Activated CD8-positive, alpha-beta memory T cell treated with anti-CD3 and anti-CD28 coated beads, Interleukin-2, amount 10 ng/mL, durations not matched to agents 7 days and 5 days (primary cell): ENCODE measurements at places on chromosomes 1 and 21.
A peak's percentile ranks its signal among the peaks of the same experiment; 100 is the strongest.

GRCh38 chr1:100364697-100365096 is 12.4 kb downstream of the CDC14A start:
- no peak for DNase-seq

GRCh38 chr1:181062836-181063428 is 25.6 kb upstream of the IER5 start:
- DNase-seq: peak; percentile 83

GRCh38 chr1:21674957-21675356 is 5.8 kb upstream of the RAP1GAP start:
- no peak for DNase-seq

GRCh38 chr1:39110325-39110851 is 84.2 kb downstream of the NDUFS5 start:
- no peak for DNase-seq

DNA sequence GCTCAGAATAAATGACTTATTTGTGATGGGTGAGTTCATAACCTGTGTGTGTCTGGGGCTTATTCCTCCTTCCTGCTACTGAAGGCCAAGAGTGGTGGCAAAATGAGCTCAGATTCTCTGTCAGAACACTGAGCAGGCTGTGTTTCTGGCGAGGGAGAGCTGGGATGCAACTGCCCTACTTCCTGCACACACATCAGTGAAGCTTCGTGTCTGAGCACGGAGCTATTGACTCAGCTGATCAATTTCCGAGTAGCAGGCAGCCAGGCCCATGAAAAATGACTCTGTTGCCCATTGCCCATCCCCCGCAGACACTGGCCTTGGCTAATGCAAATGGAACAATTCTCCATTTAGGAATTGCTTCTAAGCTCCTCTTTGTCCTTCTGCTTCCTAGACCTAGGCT is 27.7 kb downstream of the TNR start:
- DNase-seq: no peak

DNA sequence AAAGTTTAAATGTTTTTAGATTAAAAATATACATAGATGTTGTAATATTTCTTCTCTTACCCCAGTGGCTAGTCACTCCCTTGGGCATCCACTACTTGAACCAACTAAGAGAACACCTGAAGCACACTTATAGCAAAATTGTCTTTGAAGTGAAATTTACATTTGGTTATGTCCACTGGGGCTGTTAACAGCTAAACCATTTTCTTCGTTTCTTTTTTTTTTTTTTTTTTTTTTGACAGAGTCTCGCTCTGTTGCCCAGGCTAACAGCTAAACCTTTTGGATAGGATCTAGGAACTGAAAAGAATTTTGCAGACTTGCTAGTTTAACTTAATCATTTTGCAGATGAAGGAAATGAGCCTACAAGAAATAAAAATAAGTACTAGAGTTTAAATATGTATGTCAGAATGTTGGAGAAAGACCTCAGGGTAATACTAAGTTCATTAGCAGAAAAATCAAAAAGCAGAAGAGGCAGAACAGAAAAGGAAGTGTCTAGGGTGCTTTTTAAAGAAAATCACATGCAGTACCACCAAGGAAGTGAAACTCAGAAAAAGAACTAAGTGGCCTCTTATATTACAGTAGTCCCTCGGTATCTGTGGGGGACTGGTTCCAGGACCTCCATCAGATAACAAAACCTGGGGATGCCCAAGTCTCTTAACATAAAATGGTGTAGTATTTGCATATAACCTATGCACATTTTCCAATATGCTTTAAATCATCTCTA is 11.8 kb downstream of the DRAM2 start:
- no peak for DNase-seq

GRCh38 chr1:223077247-223077833 is 65.7 kb downstream of the TLR5 start:
- no peak for DNase-seq

DNA sequence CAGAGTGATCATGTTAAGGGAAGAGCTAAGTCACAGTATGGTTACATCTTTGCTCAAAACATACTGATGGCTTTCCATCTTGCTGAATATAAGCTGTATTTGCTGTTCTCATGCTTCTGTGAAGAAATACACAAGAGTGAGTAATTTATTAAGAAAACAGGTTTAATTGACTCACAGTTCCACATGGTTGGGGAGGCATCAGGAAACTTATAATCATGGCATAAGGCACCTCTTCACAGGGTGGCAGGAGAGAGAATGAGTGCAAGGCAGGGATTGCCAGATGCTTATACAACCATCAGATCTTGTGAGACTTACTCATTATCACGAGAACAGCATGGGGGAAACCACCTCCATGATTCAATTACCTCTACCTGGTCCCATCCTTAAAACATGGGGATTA is 24.4 kb upstream of the RGS5 start:
- no peak for DNase-seq

DNA sequence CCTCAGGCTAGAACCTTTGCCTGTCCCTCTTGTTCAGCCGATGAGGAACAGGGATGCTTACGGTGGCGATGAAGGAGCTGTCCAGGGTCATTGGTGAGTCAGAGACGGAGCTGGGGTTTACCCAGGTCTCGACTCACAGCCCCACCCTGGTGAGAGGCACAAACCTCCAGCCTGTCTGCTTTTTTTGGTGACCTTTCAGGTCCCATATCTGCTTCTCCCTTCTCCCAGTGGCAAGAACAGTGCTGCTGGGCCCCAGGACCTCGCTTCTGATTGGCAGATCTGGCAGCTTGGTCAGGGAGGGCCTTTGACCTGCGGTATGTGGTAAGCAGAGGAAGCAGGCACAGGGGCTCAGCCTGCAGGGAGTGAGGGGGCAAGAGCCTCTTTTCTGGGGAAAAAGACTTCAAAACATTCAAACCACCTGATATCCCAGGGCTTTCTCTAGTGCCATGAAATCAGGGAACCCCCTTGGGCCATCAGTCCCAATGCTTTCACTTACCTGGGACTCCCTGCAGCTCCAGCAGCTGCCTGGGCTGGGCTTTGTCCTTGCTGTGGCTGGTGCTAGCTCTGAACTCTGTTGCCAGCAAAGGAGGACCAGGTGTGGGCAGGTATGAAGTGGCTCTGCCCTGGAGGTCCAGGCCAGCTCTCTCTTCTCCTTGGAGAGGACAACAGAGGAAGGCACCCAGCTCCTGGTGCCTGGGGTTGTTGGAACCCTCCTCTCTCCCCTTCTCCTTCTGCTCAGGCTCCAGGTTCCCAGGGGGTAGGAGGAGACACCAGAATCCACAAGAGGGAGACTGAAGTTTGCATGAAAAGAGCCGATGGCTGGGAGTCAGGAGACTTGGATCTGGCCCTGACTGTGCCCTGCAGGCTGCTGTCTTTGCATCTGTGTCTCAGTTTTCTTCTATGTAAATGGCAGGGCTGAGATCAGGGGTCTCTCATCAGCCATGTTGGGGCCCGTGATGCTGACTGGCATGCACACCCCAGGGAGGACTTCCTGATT is 41.4 kb downstream of the TRIM62 start:
- no peak for DNase-seq

DNA sequence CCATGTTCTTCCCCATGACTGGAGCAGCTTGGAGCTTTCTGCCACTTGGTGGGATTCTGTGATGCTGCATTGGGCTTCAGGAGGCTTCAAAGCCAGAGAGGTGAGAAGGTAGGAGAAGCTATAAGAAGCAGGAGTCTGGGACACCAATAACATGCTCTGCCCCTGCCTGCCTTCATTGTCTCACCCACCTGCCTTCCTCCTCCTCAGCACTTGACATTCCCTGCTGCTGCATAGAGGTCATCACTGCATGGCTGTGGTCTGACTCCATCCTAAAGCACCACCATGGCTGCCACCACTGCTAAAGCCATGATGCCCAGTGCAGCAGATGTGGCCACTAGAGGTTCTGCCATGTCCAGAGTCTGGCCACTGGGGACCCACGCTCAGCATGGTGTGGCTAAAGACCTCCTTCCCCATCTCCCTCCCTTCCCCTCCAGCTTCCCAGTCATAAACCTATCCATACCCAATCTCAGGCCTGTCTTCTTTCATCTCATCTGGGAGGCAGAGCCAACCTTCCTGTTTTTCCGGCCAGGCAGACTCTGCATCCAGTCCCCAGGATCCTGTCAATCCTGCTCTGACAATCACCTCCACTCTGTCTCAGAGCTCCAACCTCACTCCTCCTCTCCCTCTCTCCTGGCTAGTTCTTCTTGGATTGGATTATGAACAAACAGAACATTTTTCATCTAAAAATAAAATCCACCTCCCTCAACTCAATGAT is 285.1 kb upstream of the POU3F1 start:
- no peak for DNase-seq

DNA sequence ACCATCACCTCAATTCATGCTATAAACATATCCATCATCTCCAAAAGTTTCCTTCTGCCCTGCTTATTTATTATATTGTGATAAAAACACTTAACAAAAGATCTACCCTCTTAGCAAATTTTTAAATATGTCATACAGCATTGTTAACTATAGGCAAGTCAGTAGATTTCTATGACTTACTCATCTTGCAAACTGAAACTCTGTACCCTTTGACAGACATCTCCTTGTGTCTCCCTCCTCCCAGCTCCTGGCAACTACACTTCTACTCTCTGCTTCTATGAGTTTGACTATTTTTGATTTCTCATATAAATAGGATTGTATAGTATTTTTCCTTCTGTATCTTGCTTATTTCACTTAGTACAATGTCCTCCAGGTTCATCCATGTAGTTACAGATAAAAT is 174.8 kb downstream of the TNFSF18 start:
- no peak for DNase-seq

- no peak for DNase-seq
Measured at GRCh38 chr1:61836649-61837048, 94.4 kb downstream of the PATJ start.

DNA sequence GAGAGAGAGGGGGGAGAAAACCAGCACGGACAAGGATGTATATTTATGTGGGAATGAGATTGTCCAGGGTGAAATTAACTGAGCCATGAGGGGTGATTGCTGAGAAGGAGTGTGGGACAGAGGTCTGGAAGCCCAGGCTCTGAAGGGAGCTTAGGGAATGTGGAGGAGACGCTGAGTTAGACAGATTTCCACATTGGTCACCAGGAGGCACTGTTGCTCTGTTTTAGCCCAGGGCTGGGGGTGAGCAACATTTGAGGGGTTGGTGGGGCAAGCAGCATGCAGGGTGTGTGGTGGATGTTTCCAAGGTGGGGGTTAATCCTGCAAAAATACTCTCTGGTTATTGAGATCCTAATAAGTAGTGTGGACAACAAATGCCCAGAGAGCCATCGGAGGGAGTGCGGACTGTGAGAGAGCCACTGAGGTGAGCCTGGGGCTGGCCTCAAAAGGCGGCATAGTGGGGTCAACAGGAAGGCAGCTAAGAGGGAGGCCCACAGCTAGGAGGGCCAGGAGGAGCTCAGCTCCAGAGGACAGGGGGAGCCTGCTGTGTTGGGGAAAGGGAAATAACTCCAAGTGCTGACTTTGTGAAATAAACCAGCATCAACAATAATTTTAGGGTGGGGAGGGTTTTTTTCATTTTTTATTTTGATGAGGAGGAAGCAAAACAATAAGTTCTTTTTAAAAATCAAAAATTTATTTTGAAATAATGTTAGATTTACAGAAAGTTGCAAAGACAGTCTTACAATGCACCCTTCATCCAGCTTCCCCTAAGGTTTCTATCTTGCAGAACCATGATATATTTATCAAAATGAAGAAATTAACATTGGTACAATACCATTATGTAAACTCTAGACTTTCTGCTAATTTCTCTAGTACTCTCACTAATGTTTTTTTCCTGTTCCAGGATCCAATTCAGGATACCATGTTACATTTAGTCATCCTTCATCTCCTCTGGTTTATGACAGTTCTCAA is 82.8 kb upstream of the CD34 start:
- peak; percentile 36 for DNase-seq

DNA sequence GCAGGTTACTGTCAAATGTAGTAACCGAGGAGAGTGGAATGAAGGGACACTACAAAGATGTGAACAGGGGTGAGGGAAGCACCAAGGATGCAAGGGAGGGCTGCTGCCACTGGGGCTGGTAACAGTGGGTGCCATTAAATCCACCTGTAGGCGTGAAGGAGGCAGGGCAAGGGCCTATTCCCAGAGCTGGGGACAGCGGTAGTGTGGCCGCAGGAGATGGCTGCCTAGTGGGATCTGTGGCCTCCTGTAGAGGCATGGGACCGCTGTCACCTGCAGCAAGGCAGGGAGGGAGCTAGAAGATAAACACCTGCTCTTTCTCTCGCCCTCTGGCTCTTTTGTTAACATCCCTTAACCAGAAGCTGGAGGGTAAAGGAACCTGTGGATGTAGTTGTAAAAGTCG is 80.5 kb upstream of the CNIH3 start:
- DNase-seq: no peak

DNA sequence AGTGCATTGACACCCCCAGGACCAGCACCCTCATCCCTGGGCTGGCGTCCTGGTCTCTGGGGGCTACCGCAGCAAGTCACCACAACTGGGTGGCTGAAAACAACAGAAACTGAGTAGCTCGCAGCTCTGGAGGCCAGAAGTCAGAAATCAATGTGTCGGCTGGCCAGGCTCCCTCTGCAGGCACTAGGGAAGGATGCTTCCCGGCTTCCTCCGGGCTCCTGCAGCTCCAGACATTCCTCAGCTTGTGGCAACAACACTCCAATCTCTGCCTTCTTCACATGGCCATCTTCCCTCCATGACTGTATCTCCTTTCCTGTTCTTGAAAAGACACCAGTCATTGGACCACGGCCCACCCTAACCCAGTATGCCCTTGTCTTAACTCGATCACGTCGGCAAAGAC is 224.2 kb downstream of the NPHP4 start:
- no peak for DNase-seq

- no peak for DNase-seq
Measured at GRCh38 chr1:242470774-242471173, 53.7 kb downstream of the PLD5 start.

GRCh38 chr21:18655931-18656330 is 252.3 kb upstream of the TMPRSS15 start:
- no peak for DNase-seq

- DNase-seq: no peak
Measured at GRCh38 chr1:93991271-93991670, 82.0 kb upstream of the GCLM start.

- no peak for DNase-seq
Measured at GRCh38 chr1:17471393-17471792, 31.9 kb upstream of the RCC2 start.

- no peak for DNase-seq
Measured at GRCh38 chr1:31657972-31658510, 13.4 kb upstream of the PEF1 start.

DNA sequence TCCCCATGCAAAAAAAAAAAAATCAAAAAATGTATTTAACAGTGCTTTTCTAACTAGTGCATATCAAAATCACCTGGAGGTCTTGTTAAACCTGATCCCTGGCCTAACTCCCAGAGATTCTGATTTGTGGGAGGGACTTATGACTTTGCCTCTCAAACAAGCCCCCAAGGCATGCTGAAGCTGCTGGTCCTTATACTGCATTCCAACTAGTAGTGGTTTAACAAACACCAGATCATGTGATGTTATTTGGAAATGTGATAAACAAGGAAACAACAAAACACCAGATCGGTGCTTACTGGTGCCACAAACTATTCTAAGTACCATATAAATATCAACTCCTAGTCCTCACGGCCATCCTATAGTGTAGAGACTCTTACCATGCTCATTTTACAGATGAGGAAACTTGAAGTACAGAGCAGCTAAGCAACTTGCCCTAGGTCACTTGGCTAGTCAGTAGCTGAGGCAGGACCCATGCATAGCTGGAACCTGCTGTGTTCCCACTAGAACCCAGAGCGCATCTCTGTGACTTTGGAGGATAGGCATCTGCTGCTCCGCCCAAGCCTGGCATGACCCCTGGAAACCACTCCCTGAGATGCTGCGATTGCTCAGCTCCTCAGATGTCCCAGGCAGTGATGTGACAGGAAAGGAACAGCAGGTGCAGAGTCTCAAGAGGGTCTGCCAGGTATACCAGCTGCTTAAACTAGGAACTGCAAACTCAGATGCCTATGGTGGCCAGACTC is 38.1 kb downstream of the SOX13 start:
- DNase-seq: no peak

GRCh38 chr21:15713412-15713811 is 16.4 kb upstream of the USP25 start:
- DNase-seq: no peak
